Tibial nerve (tissue), 4 donors: ENCODE measurements at places on chromosomes 4 and X. TPM values are rescaled to one million over a fixed set of nuclear protein-coding genes. Genes with fewer than 3 reads are reported as not detected.

DNA sequence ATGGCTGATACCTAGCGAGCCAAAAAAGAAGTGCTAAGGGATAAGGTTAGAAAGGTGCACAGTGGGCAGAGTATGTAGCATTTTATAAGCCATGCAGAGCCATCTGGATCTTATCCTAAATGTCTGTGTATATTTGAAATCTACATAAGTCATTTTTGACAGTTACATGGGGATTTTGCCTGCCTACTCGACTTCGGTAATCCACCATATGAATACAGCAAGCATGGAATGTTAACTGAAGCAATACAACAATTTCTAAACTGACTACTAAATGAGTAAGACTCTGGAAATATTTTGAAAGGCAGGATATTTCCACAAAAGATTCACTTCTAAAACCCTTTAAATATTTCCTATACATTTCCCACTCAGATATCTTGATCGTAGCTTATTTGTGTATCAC, 122.5 kb downstream of the KCNIP4 start:
- no peak overlapping the region for H3K27ac ChIP-seq
- no peaks in the 10 kb centered on the region for H3K27me3 ChIP-seq
- H3K36me3 ChIP-seq, result no peaks in the 10 kb centered on the region
- H3K4me3 ChIP-seq, result no peak overlapping the region
- DNase-seq, result no peak

GRCh38 chrX:113551919-113552318, 711.3 kb upstream of the AMOT start:
- no peaks in the 10 kb centered on the region for H3K36me3 ChIP-seq
- H3K4me1 ChIP-seq, result no peaks in the 10 kb centered on the region
- DNase-seq, result no peak
- H3K27me3 ChIP-seq, result no peaks in the 10 kb centered on the region
- H3K27ac ChIP-seq, result no peak overlapping the region

- no peak for DNase-seq
- H3K4me3 ChIP-seq, result no peak overlapping the region
- H3K27me3 ChIP-seq, result no peaks in the 10 kb centered on the region
Measured at GRCh38 chr4:71460371-71460770, 121.6 kb downstream of the SLC4A4 start.

DNA sequence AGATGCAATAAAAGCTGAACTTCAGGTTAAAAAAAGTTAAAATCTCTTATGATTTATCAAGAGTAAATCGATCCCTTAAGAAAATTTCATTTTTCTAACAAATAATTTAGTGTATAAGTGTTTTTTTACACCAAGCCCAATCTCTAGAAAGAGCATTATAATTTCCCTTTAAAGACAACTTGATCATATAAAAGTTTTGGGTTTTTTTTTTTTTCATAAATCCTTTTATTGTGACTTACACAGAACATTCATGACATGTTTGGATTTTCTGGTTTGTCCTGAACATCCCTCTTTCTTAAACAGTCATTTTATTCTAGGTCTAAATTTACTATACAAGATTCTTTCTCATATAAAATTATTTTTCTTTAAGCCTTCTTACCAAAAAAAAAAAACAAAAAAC, 6.5 kb downstream of the ZNF721 start:
- no peak for DNase-seq
- H3K27ac ChIP-seq, result no peak overlapping the region
- no peaks in the 10 kb centered on the region for H3K36me3 ChIP-seq

DNA sequence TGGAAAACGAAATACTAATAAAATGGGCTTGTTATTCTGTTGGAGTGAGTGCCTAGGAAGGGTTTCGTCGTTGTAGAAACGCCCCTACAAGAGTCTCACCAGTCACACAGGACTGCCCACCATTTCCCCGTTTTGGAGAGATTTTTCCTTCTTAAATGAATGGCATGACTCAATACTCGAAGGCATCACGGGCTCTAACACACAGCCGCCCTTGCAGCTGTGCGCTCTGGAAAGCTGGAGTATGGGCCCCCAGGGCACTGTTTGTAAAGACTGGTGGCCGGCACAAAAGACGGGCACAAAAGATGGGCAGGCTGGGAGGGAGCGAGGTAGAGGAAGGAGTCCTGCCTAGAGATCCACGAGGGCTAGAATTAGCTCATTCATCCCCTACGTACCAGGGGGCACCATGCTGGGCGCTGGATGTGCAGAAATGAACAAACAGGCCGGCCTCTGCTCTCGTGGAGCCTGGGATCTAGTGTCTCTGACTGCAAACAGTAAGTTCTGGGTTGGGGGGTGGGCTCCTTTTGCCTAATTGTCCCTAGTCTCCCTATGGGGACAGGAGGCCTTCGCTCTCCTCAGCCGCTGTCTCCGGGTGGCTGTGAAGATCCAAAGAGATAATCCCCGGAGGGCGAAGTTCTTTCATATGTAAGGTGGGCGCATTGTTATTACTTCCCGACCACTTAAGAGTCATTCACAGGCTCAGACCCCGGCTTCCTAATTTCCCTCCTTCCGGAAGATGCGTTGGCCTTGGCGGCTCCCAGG, 1.0 kb upstream of the SFRP2 start:
- no peak overlapping the region for H3K27ac ChIP-seq
- DNase-seq, result no peak
- H3K4me1 ChIP-seq, result peaks cover 15% of the 10 kb centered on the region
- H3K27me3 ChIP-seq, result no peaks in the 10 kb centered on the region
- H3K36me3 ChIP-seq, result no peaks in the 10 kb centered on the region

DNA sequence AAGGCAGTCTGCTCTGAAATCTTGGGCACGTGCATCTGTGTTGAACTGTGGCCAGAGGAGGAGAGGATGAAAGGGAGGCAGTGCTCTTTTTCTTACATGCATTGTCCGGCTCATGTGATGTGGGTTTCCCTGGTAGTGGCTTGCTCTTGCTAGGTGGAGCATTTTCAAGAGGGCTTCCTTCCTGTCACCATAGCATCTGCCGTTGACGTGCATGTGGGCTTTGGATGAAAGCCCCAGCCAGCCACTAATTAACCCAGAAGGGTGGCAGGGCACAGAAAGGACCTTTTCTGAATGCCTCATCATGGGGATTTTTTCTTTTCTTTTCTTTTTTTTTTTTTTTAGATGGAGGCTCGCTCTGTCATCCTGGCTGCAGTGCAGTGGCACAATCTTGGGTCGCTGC, 121.3 kb downstream of the GPR143 start:
- H3K4me3 ChIP-seq, result no peak overlapping the region
- no peaks in the 10 kb centered on the region for H3K4me1 ChIP-seq
- H3K36me3 ChIP-seq, result no peaks in the 10 kb centered on the region
- H3K27me3 ChIP-seq, result no peaks in the 10 kb centered on the region
- no peak for DNase-seq

GRCh38 chr4:52551487-52551886, 107.6 kb downstream of the USP46 start:
- H3K27ac ChIP-seq, result no peak overlapping the region
- H3K27me3 ChIP-seq, result no peaks in the 10 kb centered on the region
- no peak overlapping the region for H3K4me3 ChIP-seq
- DNase-seq, result no peak

- no peak for DNase-seq
- H3K27ac ChIP-seq, result no peak overlapping the region
- H3K4me3 ChIP-seq, result no peak overlapping the region
- H3K27me3 ChIP-seq, result no peaks in the 10 kb centered on the region
- H3K4me1 ChIP-seq, result no peaks in the 10 kb centered on the region
Measured at GRCh38 chrX:109632906-109633504, 8.0 kb upstream of the KCNE5 start.

GRCh38 chr4:112172180-112172579, 26.9 kb downstream of the FAM241A start:
- no peaks in the 10 kb centered on the region for H3K36me3 ChIP-seq
- H3K4me3 ChIP-seq, result no peak overlapping the region
- no peaks in the 10 kb centered on the region for H3K4me1 ChIP-seq
- DNase-seq, result no peak

Gene USP46
- total RNA-seq, result 38.7 TPM

Gene EXOC1
- total RNA-seq, result 42.3 TPM

Gene TMEM185A
- total RNA-seq, result 23.7 TPM

Gene RBMXL3
- total RNA-seq, result not detected
